Posterior cingulate gyrus (tissue), 11 donors: ENCODE measurements at places on chromosomes 1 and 21.

- DNase-seq = no peak
Measured at GRCh38 chr1:179099891-179100290, 18.0 kb downstream of the TOR3A start.

- DNase-seq = no peak
Measured at GRCh38 chr1:29478151-29478791, 241.9 kb downstream of the PTPRU start.

- no peak for DNase-seq
Measured at GRCh38 chr1:62407398-62408009, 29.3 kb upstream of the USP1 start.

- DNase-seq = no peak
Measured at GRCh38 chr1:41674522-41674921, 190.0 kb upstream of the EDN2 start.

DNA sequence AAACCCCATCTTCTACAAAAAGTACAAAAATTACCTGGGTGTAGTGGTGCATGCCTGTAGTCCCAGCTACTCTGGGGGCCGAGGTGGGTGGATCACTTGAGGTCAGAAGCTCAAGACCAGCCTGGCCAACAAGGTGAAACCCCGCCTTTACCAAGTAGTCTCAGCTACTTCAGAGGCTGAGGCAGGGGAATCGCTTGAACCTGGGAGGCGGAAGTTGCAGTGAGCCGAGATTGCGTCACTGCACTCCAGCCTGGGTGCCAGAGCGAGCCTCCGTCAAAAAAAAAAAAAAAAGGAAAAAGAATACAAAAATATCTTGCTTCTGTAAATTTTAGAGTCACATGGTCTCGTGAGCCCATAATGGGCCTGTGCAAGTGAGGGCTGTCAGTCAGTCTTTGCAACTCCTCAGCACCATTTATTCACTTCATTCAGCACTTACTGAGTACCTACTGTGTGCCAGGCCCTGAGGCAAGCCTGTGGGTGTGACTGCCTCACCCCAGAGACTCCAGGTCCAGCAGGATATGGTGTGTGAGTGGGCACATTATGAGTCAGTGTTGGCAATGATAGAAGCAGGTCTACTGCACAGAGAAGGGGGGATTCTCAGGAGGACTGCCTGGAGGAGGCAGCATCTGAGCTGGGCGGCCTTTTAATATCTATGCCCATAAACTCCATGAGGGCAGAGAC, 46.8 kb upstream of the TARDBP start:
- DNase-seq = no peak

DNA sequence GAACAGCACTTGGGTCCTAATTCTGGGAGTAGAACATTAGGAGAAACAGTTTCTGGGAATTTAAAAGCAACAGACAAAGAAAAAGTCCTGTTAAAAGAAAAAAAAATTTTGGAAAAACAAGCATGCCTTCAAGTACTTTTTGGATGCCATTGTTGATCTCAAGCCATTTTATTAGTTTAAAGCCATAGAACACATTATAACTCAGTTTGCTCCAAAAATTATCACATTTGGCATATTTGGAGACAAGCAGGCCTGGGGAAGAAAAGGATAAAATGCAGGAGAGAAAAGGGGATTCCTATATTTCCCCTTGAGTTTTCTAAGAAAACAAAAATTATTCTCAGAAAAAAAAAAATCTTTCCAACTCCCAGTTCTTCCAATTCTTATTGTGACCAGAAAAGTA, 146.8 kb downstream of the TENT5C start:
- no peak for DNase-seq

DNA sequence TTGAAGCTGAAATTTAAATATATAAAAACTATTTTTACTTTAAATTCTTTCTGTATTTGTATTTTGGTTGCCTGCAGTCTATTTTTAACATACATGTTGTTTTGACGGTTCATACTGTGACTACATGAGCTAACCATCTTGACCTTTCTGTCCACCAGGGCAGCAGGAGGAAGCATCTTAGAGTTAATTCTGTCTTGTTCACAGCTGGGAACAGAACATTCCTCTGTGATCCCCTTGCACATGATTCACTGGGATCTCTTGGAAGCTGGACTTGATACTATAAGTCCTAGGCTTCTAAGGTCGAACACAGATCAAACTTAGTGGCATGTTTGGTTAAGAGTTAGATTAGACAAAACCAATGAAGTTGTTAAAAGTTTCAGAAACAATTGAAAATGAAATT, 99.7 kb downstream of the NFIA start:
- no peak for DNase-seq

DNA sequence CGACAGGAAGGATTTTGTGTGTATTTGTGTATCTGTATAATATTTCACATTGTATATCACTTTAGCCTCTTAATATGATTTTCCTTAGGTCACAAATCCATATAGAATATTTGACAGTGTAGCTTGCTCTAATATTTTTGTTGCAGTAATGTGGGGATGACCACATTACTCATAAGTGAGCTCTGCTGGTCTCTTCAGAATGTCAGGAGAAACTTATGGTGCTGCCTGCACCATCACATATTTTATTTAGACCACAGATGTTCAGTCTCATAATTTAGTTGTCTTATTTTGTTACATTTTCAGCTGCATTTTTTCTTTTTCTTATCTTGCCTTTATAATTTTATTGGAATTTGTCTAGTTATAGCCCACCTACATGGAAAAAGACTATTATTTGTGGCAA, 205.3 kb downstream of the PBX1 start:
- no peak for DNase-seq

- no peak for DNase-seq
Measured at GRCh38 chr1:201299968-201300367, 16.7 kb downstream of the PKP1 start.

GRCh38 chr21:29342363-29342957, 43.7 kb downstream of the BACH1 start:
- DNase-seq = peak; percentile 76

DNA sequence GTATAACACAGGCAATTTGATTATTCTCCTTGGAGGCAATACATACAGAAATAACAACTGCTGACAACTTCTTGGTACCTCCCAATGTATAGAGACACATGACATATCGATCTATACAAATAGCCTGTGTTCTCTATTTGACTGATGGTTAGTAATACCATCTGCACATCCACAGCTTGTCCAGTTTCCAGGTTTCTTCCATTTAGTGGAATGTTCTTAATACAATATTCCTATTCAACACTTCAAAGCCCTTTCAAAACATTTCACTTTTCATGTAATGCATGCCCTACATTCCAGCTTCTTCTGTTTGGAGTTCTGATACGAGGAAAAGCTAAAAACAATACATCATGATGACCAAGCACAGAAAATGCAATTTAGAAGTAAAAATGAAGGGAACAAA, 37.0 kb upstream of the GORAB start:
- no peak for DNase-seq

DNA sequence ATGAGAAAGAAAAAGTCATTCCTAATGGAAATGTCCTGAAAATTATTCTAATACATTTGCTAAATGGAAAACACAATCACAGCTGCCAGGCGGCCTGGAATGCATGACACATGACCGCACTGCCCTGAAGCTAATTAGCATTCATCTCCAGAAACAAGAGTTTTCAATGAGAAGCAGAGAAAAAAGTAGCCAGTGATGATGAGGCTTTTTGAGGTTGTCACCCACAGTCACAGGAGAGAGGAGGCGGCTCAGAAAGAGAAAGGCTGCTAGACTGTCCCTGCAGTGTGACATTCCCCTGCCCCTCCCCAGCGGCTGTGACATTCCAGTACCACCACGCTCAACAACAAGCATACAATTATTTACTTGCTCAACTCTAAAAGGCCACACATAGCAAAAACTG, 122.9 kb upstream of the KRTAP19-8 start:
- peak; percentile 49 for DNase-seq

DNA sequence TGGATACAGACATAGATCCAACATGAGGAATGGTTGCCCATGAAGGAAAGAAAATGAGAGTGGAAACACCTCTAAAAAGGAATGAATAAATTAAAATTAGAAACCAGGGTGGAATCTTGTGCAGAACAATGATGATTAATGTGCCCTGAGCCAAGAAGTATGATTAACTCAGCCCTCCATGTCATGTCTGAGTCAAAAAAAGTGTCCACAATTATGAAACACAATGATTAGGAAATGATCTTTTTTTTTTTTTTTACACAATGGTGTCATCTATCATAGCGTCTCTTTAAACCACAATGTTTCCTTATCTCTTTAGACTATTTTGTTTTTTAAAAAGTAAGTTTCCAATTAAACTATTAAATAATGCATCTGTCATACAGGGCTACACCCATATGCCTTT, 78.9 kb upstream of the RAB4A start:
- DNase-seq = no peak

DNA sequence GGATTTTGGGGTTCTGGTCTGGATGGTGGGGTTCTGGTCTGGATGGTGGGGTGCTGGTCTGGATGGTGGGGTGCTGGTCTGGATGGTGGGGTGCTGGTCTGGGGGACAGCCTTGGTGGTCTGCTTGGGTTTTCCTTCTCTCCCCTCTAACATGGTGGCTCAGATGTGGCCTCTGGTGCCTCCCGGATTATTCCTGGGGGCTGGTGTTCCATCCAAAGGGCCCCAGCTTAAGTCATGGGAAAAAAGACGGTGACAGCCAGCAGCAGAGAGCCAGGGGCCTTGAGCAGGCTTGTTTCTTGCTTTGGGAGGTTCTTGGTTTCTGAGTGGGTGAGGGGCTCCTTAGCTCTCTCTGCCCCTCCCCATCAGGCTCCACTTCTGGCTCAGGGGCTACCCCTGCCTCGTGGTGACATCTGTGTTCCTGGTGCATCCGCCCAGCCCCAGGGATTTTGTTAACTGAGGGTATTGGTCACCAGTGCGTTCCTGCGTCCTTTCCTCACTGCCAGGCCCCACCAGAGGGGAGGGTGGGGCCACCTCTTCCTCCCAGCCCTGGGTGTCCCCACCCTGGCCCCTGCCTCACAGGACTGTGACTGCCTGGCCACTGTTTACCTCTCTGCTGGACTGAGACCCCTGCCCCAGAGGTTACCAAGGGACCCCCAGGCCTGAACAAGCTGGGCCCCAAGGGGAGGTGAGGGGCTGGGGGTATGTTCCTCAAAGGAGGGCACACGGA, 43.2 kb upstream of the ACTRT2 start:
- DNase-seq = no peak

DNA sequence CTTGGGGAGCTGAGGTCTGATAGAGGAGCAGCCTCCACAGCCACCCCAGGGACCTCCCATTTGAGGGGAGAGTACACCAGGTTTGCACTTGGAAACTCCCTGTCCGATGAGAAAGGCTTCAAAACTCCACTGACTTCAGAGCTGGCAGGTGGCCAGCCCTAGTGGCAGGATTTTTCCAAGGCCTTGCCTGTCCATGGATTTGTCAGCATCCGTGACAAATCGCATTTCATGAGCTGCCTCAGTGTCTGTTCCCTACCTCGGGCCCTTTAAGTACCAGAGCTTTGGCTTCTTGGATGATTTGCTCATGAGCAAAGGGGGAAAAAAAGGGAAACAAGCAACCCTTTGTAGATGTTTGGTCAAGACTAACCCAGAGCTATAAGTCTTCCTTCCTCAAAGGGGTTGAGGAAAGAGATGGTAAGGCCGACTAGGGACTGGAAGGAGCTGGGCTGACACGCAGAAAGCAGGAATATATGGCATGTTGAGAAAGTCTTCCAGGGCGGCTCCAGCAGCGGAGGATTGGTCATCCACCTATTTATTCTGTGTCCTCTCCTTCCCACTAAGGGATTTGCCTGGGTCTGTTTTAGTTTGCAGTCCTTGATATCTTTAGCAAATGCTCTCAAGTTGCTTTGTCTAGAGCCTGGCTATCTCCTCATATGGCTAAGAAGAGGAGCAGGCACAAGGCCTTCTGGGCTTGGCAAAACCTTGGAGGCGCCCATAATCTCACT, 2.7 kb upstream of the HSPG2 start:
- DNase-seq = peak; percentile 68

DNA sequence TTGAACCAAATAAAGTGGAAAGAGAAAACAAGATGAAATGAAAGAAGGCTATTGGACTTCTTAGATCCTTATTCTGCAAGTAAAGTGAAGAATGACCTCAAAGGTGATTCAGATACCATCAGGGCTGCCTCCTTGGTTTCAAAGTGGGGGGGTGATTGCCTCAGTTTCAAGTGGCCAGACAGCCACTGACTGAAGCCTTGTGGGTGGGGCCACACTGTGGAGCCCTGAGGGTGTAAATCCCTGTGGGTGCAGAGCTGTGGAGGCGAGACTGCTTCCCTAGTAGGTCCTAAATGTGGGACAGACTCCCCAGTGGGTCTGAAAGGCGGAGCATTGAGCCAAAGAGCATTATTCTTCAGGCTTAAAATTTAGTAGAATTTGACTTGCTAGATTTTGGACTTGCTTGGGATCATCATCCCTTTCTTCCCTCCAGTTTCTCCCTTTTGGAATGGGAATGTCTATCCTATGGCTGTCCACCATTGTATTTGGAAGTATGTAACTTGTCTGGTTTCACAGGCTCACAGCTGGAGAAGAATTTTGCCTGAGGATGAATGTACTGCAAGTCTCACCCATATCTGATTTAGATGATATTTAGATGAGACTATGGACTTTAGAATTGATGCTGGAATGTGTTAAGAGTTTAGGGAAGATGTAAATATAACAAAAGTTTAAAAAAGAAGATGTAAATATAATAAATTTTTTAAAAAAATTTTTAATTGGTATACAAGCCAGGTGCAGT, 71.6 kb upstream of the SOX13 start:
- no peak for DNase-seq

GRCh38 chr1:231376101-231376500, 38.0 kb downstream of the SPRTN start:
- no peak for DNase-seq

DNA sequence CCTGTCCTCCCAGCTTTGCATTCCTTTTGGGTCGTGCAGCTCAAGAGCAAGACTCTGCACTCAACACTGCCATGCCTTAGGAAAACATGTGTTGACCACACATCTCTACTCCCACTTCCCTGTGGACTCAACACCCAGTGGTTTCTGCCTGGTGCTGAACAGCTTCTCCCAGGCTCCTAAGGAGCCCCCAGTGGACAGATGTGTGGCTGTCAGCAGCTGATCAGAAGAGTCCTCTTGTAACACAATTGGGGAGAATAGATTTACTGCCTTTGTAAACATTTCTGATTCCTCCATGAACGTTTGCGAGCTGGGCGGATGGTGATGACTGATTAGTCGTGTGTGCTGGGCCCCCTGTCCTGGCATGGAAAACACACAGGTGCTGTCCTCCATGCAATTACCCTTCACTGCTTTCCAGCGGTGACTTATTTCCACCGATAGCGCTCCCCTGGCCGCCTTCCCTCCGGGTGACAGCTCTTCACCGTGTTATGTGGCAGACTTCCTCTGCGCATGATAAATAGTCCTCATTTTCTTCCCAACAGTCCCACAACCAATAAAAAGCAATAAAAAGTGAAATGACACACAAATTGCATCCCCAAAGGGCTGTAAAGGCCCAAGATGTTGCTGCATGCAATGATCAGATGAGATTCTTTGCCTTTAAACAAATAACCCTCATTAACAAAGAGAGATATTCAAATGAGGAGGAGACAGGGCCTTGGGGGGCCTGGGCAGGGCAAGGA, 249.4 kb upstream of the AJAP1 start:
- no peak for DNase-seq

GRCh38 chr1:16191916-16192546, 20.4 kb downstream of the ARHGEF19 start:
- no peak for DNase-seq

- no peak for DNase-seq
Measured at GRCh38 chr1:208026880-208027438, 116.0 kb upstream of the CD34 start.
